ENCODE measurements at places on chromosomes 1 and 21. TPM values are rescaled to one million over a fixed set of nuclear protein-coding genes. Genes with fewer than 3 reads are reported as not detected.

Gene KCNJ9
- total RNA-seq = not detected

Gene TOR1AIP1
- total RNA-seq = 77.8 TPM

Gene SPRR3
- not detected for total RNA-seq

Gene KRTAP25-1
- not detected for total RNA-seq

Gene ITLN2
- not detected for total RNA-seq

Gene OR2T12
- total RNA-seq = not detected
